ENCODE measurements at places on chromosomes 6 and 20. TPM values are rescaled to one million over a fixed set of nuclear protein-coding genes. Genes with fewer than 3 reads are reported as not detected.
A peak's percentile ranks its signal among the peaks of the same experiment; 100 is the strongest.

GRCh38 chr20:61693055-61693600, 372.6 kb downstream of the TAF4 start:
- no peak for DNase-seq

Gene BTBD3
- polyA plus RNA-seq, result 66.1 TPM

DNA sequence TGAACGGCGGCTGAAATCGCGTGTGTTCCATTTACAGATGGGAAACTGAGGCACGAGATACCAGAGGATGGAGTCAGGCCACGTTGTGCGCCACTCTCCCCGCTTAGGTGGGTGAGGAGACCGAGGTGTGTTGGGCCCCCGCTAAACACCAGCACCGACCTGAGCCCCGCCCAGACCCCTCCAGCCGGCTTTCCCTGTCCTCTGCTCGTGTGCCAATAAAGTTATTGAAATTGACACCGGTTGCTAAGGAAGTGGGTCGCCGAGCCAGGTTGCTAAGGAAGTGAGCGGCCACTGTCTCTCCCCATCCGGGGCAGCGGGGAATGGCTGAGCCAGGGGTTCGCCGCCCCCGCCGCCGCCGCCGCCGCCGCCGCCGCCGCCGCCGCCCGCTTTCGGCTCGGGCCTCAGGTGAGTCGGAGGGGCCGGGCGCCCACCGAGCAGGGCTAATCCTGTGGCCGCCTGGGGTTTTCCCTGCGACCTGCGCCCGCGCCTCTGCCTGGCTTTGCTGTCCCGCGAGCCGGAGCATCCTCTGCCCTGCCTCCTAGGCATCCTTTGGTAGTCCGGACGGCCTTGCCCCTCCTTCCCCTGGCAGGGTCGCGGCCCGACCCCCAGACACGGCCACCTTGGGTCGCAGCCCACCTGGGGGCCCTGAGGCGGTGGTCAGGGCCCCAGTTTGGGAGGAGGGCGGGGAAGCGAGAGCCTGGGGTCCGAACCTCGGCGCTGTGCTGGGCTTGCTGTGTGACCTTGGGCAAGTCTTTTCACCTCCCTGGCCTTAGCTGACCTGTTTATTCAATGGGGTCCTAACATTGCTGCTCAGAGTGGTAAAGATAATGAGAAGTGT, at the start of gene KIF3B:
Gene KIF3B, plus strand, starts transcription at position 291 of the 838 bp plus-strand sequence. CDS start 32,127 bp downstream, outside the sequence.
- DNase-seq, result peak; percentile 64

- no peak for DNase-seq
These were observed 132.4 kb upstream of the MAN1A1 start for GRCh38 chr6:119481976-119482375.

GRCh38 chr20:51498765-51499540, 43.6 kb downstream of the NFATC2 start:
- DNase-seq, result no peak

DNA sequence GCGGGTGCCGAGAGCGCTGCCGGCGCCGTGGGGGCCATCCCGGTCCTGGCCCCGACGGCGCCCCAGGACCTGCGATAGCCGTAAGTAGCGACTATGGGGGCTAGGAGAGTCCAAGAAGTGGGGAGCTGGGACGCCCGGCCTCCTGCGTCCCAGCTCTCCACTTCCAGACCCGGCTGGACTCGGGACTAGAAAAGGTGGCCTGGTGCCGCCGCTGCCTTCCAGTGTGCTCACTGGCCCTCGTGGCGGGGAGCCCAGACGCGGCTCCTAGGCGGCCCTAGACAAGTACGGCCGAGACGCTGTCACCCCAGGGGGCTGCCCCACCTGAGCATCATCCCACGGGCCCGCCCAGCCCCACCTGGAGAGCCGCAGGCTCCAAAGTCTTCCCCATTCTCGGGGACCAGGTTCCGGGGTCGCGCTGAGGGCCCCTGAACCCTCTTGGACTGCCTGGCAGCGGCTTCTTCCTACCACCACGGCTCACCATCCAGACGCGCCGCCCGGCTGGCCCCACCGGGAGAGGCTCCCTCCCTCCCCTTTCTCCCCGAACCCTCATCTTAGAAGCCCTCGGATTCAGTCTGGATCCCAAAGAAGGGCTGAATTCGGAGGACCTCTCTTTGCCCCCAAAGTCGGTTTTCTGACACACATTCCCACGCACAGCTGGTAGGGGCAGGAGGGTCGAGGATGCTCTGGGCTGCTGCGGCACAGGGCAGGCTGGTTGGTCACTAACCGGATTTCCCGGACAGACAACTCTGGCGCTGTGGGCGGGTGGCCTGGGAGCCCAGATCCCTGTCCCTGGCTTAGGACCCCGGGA, 870 bp upstream of the MDFI start:
- no peak for DNase-seq

DNA sequence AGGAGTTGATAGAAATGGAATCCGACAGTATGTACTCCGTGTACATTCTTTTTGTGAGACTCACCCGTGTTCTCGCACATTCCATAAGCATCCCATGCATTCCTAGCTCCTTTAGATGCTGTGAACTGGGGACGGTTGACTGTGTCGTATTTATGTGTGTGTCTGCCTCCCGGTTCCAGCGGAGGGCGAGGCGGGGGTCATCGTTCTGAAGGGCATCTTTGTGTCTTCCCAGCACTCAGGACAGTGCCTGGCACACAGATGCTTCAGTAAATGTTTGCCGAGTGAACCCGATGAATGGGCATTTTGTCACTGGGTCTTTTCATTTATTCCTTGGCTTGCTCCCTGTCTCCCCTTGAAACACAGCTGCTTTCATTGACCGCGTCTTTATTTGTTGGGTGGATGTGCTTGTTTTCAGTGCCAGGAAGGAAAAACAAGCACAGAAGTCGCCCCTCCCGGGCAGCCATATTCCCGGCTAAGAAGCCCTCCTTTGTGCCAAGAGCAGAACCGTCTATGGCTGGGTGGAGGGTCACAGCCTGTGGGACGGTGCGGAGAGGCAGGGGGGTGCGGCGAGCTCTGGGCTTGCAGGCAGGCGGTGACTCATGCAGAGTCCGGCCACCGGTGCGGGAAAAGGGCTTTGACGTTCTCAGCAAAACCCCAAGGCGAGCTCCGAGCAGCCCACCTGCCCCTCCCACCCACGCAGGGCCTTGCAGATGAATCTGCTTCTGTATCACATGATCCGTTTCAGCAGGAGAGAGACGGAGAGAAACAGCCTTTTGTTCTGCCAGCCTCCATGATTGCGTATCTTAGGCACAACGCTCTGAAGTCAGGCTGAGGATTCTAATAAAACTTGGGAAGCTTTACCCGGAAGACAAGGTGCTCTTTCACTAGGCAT, 11.2 kb upstream of the PSMG4 start:
- DNase-seq, result no peak

GRCh38 chr20:40565001-40565681, 123.9 kb downstream of the MAFB start:
- no peak for DNase-seq

GRCh38 chr20:7673841-7674240, 266.4 kb downstream of the HAO1 start:
- no peak for DNase-seq

- DNase-seq, result no peak
These were observed 44.3 kb downstream of the TPD52L1 start for GRCh38 chr6:125197795-125198269.

DNA sequence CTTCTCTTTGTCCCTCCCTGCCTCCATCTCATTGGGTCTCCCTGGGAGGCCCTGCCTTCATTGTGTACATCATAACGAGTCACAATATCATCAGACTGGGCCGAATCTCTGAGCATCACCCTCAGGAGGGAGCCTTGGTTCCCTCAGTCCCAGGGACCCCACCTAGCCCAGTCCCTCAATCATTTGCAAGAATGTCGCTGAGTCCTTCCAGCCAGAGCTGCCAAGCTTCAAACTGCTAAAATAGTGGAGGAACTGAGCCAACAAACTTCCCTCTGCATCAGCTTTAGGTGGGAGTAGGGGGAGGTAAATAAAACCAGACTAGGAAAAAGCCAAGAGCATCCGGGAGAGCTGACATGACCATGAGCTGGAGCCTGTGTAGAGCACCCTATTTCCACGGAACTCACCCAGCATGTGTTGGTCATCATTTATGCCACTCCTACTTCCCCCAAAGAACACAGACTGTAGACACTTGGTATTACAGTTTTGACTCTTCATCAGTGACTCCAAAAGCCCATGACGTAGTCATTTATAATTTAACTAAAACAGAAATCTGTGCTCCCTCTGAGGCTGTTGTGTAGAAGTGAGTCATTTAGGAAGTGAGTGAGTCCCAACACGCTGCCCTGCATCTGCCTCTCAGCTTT, 28.8 kb upstream of the IL17A start:
- no peak for DNase-seq

Gene DDAH2
- polyA plus RNA-seq, result 163 TPM

- no peak for DNase-seq
These were observed 30.8 kb upstream of the PREP start for GRCh38 chr6:105433723-105434122.

DNA sequence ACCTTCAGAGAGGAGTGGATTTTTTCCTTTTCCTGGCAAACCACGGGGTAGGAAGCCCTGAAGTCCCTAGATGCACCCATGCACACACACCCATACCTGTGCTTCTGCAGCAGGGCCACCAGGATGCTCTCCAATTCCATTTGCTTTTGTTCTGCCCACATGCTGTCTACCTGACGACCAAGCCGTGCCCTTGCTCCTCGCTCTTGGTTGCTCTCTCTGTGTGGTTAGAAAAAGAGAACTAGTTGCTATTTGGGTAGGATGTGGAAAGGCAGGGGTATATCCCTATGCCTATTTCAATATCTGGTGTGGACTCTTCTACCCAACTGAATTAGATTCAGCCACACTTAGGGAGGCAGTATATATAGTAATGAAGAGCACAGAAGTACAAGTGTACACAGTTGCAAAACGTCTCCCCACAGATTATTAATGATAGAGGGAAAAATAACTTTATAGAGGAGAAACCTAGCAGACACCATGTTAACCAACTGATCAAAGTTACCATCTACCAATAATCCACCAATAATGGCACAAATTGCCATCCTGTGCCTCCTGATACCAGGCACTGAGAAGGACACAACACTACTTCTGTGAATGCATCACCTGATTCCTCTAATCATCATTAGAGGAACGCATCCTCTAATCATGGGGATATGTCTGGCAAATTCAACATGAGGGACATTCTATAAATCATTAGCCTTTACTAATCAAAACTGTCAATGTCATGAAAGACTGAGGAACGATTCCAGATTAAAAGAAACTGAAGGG, 7.3 kb downstream of the GHRH start:
- DNase-seq, result no peak

GRCh38 chr6:166204852-166205650, 37.4 kb upstream of the TBXT start:
- DNase-seq, result no peak

- DNase-seq, result no peak
These were observed 32.6 kb downstream of the MYT1 start for GRCh38 chr20:64196847-64197306.

DNA sequence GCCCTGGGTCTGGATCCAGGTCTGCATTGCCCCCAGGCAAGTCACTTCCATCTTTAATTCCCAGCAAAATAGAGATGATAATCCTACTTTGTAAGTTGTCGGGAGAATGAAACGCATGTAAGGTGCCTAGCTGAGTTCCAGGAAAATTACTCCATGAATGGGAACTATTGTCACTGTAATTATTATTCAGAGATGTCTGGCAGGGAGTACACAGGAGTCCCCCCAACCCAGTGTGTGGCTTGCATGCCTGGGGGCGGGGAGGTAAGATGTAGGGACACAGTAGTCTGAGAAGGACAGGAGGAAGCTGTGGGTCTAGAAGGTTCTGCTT, 85.4 kb downstream of the CD40 start:
- no peak for DNase-seq

GRCh38 chr6:31717499-31718222, 2.5 kb downstream of the LY6G6D start:
- DNase-seq, result no peak

DNA sequence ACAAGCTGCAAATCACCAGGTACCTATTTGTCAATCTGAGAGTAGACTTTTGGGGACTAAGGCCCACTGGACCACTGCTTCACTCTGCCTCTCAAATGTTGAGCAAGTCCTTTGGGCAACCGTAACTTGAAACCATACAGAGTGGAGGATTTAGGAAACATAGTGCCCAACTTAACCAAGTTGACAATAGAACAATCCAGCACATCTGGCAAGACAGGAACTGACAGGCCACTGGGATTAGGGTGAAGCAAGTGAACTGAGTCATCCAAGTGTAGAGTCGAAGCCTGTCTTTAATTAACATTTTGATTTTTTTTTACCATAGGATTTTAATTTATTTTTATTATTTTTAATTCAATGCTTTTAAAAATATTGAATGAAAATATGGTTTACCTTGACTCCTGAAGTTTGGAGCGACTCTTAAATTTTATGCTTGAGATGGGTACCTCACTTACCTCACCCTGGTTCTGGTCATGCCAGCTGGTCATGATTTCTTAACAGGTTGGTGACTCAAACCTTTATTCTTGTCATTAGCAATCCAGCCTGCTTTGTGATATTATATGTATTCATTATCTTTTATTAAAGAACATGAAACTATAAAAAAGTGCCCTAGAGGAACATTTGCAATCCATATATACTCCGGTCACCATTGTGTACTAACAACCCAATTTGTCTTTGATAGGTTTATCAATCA, 312.1 kb upstream of the DEFB112 start:
- no peak for DNase-seq

Gene MCUR1
- polyA plus RNA-seq, result 49.2 TPM

DNA sequence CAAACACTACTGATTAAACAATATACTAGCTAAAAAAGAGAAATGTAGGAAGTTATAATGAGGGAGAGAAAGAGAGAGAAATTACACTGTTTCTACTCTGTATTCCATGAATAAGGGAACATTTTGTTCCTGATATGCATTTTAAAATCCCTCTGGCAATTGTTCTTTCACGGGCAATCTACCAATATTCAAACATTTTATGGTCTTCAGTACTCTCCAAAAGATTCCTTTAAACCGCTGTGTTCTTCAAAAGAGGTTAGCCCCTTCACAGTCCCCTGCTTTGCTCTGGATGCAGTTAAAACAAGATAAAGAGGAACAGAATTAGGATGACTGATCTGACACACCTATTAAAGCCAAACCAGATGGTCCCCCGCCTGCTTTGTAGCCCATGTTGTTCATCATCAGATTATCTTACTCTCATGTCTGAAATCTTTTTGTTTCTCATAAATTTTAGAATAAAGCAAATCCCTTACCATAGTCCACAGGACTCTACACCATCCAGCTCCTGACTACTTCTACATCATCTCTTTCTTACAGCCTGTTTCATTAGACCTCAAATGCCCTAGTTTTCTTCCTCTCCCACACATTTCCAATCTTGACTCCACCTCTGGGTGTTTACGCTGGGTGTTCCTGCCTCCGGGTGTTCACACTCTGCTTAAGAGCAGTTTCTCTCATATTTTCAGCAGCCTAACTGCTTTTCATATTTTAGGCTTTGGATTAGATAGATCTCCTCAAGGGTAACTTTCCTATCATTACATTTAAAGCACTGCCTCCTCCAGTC, 399.7 kb downstream of the COL12A1 start:
- DNase-seq, result no peak

Measured in left renal cortex interstitium (tissue), 4 donors.